Naive B cell (primary cell): ENCODE measurements at places on chromosomes 7 and 10. TPM values are rescaled to one million over a fixed set of nuclear protein-coding genes. Genes with fewer than 3 reads are reported as not detected.

The C10orf62 gene
- polyA plus RNA-seq: not detected

The ASL gene
- polyA plus RNA-seq: 17.3 TPM

The AGK gene
- polyA plus RNA-seq: 17.4 TPM

The FEZF1 gene
- polyA plus RNA-seq: not detected

The AQP1 gene
- not detected for polyA plus RNA-seq

The IL6 gene
- polyA plus RNA-seq: 7.6 TPM

The DGKB gene
- not detected for polyA plus RNA-seq
